ENCODE measurements at places on chromosomes 7 and 10.
A peak's percentile ranks its signal among the peaks of the same experiment; 100 is the strongest.

- DNase-seq, result no peak
These were observed 1.8 kb downstream of the ZMYND11 start for GRCh38 chr10:137031-137430.

DNA sequence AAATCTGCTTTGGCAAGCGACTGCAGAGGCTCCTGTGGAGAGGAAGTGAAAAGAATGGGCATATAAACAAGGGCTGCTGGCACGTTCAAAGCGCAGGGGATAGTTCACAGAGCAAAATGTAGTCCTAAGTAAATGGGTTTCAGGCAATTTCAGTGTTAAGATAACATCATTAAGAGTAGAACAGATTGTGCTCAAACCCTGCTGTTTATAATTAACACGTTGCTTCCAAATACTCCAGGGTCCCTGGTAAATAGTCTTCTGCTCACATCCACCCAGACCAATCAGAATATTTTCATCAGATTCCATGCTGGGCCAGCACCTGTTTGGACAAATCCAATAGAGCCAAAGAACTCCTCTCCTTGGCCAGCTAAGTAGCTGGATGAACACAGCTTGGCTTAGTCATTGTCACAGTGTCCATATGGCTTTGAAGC lies 81.4 kb downstream of the ORC5 start:
- no peak for DNase-seq

- DNase-seq, result no peak
These were observed 29.6 kb downstream of the SLC16A12 start for GRCh38 chr10:89505640-89506275.

DNA sequence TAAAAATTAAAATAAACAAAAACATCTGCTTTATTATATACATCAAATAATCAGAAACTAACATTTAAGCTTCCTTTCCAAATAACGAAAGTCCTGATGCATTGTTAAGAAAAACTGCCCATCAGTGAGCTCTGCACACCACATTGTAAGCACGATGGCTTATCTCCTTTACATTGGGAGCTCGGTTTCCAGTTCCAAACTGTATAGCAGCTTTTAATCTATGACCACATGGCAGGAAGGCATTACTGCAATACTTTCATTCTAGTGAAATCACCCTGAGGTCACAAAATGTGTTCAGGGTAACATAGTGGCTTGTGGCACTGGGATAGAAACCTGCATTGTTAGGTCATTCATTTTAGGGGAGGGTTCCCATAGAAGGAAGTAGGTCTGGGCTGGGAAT lies 146.3 kb downstream of the ZNF22 start:
- DNase-seq, result no peak

DNA sequence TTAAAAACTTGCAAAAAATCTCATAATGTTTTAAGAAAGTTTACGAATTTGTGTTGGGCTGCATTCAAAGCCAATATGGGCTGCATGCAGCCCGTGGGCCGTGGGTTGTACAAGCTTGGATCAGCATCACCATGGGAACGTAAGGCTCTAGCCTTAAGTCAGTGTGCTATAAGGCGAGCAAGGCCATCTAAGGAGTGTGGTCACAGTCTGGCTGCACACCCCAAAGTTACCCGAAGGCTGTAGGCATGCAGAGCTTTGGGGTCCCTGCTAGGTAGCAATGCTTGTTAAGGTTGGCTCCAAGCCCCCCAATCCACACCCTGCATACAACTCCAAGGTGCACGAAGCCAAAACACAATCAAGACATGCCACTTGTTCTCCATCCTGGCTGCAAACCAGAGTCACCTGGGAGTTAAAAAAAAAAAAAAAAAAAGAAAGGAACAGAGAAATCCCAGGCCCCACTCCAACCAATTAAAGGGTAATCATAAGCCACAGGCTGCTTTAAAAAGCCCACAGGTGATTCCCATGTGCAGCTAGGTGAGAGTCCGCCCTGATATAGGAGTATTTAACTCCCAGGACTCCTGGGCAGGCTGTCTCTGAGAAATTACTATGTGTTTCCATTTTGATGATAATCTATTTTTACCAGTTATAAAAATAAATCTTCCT lies 8.5 kb upstream of the PNLIPRP2 start:
- no peak for DNase-seq

- no peak for DNase-seq
These were observed 108.7 kb upstream of the AUTS2 start for GRCh38 chr7:69489533-69489932.

DNA sequence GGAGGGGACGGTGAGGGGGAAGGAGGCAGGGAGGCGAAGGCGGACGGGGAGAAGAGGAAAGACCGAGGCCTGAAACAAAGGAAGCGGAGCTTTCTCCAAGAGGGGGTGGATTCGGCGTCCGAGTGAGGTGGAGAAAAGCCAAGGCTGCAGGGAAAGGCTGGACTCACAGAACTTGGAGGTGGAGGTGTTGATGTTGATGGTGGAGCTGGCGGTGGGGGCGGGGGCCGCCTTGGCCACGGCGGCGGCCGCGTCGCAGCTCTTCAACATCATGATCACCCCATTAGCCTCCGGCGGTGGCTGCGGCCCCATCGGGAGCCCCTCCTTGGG lies 578 bp downstream of the CACUL1 start:
- DNase-seq, result peak; percentile 50

DNA sequence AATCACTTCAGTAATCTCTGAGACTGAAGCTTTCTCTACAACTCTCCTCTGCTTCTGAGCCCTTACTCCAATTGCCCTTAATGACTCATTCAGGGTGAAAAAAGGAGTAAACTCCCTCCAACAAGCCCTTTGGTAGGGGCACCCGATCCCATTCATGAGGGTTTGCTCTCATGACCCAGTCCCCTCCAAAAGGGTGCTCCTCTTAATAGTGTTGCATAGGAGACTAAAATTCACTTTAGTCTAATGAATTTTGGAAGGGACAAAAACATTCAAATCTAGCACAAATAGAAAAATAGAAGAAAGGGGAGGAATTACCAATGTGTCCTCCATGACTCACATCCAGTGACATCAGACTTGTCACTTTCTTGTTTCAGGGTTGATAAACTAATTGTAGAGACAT lies 66.2 kb upstream of the CCNY start:
- no peak for DNase-seq

DNA sequence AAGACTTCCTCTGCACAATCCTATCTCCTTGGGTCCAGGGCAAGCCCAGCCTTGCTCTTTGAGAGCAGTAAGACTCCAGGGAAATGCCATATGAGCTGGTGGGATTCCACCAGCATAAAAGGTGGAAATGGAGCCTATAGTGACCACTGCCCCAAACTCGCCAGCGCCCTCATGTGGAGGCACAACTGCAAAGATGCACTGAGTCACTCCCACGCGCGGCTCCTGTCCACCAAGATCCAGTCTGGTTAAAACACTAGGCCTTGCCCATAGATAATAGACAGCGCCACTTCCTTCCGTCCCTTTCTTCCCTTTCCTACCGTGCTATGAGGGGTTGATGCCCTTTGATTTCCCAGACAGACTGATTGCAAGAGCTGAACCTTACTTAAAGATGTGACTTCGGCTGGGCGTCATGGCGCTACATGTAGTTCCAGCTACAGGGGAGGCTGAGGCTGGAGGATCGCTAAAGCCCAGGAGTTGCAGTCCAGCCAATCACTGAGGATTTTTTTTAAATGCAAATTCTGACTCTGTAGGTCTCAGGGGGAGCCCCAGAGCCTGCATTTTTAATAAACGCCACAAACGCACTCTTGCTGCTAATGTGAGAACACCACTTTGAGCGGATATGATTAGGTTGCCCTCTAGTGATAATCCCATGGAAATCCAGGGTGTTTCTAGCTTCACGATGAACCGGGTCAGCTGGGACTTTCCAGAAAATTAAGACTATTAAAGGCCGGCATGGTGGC lies 136.5 kb downstream of the EPC1 start:
- no peak for DNase-seq

GRCh38 chr7:12564996-12565764 lies 5.3 kb upstream of the SCIN start:
- DNase-seq, result no peak

DNA sequence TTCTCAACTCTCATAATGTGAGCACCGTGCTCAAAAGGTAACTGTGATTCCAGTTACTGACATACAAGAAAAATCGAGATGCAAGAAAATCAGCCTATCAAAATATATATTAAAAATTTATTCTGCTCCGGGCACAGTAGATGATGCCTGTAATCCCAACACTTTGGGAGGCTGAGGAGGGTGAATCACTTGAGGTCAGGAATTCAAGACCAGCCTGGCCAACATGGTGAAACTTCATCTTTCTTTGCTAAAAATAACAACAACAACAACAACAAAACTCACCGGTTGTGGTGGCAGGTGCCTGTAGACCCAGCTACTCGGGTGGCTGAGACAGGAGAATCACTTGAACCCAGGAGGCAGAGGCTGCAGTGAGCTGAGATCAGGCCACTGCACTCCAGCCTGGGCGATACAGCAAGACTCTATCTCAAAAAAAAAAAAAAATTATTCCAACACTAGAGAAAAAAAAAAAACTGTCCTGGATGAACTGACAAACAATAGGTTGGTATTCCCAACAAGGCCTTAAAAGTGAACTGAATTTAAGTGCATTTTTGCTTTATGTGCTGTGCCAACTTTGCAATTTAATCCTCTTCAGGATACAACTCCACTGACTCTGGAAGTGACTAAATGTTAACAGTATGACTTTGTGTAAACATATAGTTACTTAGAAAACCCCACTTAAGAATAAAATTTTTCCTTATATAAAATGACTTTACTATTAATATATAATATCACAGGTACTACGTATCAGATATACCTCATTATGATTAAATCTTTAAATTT lies 51.1 kb downstream of the JMJD1C start:
- no peak for DNase-seq

- no peak for DNase-seq
These were observed 951.1 kb downstream of the NRG3 start for GRCh38 chr10:82826132-82826531.

DNA sequence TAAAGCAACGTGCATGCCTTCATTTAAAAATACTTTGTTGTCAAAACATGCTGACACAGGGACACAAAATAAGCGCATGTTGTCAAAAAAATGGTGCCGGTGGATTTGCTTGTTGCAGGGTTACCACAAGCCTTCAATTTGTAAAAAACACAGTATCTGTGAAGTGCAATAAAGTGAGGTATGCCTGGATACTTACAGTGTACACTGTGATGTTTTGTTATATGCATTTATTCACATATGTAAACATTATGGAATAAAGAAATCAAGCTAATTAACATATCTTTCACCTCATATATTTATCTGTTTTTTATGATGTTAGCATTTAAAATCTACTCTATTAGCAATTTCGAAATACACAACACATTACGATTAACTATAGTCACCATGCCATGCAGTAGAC lies 202.6 kb upstream of the FZD8 start:
- DNase-seq, result no peak

- no peak for DNase-seq
These were observed 312.8 kb upstream of the NFE2L3 start for GRCh38 chr7:25839084-25839769.

- DNase-seq, result peak; percentile 42
These were observed 71.7 kb downstream of the NOD1 start for GRCh38 chr7:30406664-30407425.

DNA sequence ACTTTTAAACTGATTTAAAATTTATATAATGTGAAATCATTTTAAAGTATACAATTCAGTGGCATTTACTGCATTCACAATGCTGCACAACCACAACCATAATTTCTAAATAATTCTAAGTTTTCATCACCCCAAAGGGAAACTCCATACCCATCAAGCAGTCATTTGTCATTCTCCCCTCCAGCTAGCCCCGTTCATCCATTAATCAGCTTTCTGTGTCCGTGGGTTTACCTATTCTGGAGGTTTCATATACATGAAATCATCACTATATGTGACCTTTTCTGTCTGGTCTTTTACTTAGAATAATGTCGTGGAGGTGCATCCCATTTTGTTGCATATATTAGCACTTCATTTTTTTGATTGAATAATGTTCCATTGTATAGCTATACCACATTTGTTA lies 214.1 kb downstream of the ADK start:
- no peak for DNase-seq

DNA sequence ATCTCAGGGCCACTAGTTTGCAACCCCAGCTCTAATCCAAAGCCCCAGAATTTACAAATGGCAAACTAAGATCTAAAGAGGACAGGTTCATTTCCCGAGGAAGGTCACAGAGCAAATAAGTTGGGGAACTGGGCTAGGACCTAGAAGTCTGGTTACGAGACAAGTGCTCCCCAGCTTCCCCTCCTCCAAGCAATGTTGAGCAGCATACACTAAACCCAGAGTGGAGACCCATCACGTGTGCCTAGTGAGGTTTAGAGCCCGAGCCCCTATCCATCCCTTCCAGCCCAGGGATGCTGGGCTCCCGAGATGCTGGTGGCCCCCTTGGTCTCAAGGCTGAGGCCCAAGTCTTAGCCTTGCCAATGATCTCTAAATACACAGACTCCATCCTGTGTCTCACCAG lies 209.5 kb upstream of the ZMIZ1 start:
- no peak for DNase-seq

- DNase-seq, result no peak
These were observed 86.5 kb upstream of the NPVF start for GRCh38 chr7:25314731-25315267.

- no peak for DNase-seq
These were observed 388 bp downstream of the ECD start for GRCh38 chr10:73167458-73167782.

DNA sequence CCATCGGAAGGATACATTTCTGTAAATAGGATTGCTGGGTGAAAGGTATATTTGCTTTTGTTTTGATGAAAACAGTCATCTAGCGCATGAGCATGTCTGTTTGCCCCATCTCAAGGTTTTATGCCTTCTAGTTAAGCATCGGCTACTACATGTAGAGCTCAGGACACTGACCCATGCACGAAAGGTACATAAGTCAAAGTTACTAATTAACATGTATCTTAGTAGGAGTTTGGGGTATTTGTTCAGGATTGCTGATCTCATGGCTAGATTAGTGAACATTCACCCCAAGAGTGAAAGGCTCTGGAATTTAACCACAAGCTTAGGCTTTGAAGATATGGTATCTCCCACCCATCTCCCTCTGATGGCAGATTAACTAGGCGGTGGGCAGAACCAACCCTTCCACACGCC lies 91.5 kb downstream of the RBM20 start:
- no peak for DNase-seq

- DNase-seq, result no peak
These were observed 798.3 kb downstream of the KCNMA1 start for GRCh38 chr10:76839276-76839675.

GRCh38 chr10:59880971-59881510 lies 25.3 kb downstream of the CCDC6 start:
- DNase-seq, result no peak

- DNase-seq, result no peak
These were observed 1.1 kb downstream of the NANOS1 start for GRCh38 chr10:119030421-119031250.

- DNase-seq, result no peak
These were observed 209.9 kb downstream of the ZNF365 start for GRCh38 chr10:62583876-62584615.

DNA sequence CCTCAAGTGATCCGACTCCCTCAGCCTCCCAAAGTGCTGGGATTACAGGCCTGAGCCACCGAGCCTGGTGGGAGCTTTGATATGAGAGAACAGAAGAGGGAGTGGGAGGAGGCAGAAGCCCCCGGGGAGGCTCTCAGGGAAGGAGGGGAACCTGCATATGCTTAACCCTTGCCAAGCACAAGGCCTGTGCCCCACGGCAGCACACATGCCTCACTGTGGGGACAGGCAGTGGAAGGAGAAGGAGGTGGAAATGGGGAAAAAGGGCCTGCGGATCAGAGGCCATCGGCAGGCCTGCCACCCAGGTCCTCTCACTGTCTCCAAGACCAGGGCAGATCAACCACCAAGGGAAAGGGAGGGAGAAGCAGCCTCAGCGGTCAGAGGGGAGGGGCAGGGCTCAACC lies 7.2 kb upstream of the GRID1 start:
- peak; percentile 64 for DNase-seq

GRCh38 chr10:69632516-69633199 lies 2.6 kb downstream of the FAM241B start:
- peak; percentile 75 for DNase-seq
